Calu3 (cell line): ENCODE measurements at places on chromosomes 2 and 18.

DNA sequence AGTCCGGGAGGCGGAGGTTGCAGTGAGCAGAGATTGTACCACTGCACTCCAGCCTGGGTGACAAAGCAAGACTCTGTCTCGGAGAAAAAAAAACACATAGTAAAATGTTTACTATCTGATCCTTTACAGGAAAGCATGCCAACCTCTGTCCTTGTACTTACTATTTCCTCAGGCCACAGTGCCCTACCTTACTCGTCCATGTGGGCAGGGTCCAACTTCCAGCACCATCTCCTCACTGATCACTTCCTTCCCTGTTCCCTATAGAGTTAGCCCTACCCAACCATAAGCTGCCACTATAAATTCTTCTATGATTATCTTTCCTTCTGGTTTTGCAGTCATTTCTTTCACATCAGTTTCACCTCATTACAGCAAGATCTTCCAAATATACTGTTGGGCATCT is 136.2 kb downstream of the MYO5B start:
- DNase-seq = no peak

DNA sequence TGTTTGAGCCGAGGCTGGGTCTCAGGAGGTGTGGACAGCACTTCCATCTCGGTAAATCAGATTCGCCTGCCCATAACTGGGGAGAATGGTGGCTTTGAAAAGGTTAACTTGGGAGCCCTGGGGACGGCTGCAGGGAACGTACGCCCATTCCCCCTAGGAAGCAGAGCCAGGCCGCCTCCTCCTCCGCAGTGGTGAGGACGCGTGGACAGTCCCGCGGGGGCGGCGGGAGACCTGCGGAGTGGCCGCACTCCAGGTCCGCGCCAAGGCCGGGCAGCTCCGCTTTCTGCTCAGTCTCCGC is 845 bp upstream of the MYCN start:
- DNase-seq = no peak

DNA sequence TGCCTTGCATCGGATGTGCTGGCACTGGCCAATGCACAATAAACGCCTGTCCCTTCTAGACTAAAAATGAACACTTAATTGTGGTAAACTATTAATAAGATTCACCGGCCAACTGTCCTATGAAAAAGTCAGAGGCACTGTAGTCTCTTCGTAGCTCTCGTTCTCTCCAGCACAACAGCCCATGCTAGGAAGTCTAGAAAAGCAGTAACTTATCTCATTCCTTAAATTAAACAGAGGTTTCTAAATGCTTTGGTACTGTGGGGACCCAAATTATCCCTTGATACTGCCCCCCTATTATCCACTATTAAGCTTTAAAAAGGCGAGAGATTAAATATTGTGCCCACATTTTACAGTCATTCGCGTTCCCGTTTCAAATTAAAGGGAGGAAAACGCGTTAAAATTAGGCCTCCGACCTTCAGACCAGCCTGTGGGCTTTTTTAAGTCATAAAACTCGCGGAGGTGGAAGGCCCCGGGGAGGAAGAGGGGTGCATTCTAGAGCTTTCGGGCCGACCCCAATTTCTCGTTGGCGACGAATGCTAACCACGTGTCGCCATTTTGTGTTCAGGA is 1.5 kb upstream of the PCBP1 start:
- DNase-seq = no peak

- no peak for DNase-seq
Measured at GRCh38 chr18:48027401-48027963, 97.0 kb upstream of the SMAD2 start.

DNA sequence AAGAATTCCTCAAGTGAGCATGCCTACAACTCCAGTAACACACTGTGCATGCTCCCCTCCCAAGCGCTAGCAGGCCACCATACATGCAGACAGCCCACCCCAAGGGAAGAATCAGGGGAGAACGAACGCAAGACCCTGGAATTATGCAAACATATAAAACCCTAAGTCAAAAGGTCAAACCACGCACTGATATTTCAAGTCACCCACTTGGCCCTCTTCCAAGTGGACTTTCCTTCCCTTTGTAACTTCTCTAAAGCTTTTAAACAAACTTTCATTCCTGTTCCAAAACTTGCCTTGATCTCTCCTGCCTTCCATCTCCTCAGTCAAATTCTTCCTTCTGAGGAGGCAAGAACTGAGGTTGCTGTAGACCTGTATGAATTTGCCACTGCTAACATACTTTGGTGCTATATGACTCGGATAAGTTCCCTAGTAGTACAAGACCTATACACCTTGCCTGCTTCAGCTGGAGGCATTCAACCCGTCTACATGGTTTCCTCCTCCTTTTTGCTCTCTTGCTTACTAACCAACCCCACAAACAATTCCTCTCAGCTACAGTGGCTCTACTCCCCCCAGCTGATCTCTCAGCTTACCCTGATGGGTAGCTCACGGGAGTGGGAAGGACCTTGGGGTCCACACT is 11.1 kb upstream of the RPIA start:
- no peak for DNase-seq

DNA sequence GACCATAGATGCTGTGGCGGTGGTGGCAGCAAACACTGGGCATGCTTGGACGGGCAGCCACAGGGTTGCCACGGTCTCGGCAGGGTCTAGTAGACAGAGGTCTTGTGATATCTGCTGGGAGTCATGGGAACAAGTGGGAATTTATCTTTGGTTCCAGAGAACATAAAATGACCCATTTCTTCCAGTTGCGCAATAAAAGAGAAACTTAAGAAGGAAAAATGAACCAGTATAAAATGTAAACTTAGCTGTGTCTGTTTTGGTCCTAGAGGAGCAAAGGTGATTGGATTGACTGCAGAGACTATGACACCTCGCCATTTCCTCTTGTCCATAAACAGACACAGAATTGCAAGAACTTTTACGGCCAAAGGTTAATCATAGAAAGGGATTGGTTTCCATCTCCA is 132.6 kb upstream of the RBBP8 start:
- no peak for DNase-seq

DNA sequence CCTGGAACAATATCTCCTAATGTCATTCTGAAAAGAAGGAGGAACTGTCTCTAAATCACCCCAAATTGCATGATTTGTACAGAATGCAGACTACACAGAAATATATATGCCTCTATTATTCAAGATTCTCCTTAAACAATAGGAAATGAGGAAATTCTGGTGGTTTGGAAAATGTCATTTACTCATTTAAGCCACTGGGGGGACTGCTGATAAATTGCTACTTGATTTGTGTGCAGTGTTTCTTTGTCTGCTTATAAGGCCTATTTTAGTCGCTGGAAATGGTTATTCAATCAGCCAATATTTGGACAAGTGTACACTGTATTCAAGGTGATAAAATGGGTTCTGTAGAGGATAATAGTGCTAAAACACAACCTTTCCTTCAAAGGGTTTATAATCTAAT is 801.9 kb upstream of the CELF4 start:
- DNase-seq = no peak

- DNase-seq = no peak
Measured at GRCh38 chr2:233938676-233939370, 21.6 kb downstream of the TRPM8 start.

- no peak for DNase-seq
Measured at GRCh38 chr18:35671966-35672603, 90.5 kb downstream of the GALNT1 start.

DNA sequence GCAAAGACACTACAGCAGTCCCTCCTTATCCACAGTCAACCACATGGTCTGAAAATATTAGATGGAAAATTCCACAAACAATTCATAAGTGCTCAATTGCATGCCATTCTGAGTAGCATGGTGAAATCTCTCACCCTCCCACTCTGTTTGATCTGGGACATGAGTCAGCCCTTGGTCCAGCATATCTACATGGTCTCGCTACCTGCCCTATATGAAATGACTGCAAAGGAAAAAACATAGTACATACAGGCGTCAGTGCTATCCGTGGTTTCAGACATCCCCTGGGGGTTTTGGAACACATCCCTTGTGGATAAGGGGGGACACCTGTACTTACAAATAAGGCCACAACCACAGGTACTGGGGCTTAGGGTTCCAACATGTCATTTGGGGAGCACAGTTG is 73.7 kb downstream of the CABLES1 start:
- DNase-seq = no peak

DNA sequence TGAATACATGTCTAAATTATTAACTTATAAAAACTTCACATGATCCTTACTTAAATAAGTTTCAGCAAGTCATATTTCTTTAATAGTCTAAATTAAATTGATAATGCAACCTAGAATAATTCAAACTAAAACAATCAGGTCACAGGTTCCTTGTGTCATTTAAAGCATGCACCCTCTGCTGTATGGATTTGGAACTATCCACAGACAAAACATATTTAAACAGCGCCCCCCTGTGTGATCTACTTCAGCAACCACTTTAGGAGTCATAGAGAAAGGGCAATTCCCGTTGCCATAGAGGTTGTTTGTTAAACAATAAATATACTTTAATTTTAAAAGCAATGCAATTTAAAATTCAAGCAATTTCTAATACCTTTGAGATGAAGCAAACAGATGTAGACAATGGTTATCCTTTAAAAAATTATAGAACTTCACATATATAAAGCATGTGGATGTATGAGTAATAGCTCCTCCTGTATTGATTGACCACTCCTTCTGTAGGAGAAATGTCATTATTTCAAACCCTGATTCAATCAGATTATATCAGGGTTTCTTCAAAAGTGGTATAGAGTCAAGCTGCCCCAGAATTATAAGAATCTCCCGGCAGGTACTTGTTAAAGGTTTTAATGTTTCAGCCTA is 21.2 kb downstream of the GRB14 start:
- DNase-seq = peak; percentile 71

GRCh38 chr2:203077451-203077850 is 62.8 kb downstream of the NBEAL1 start:
- DNase-seq = no peak

- DNase-seq = no peak
Measured at GRCh38 chr2:105042189-105042588, 4.3 kb downstream of the MRPS9 start.

GRCh38 chr18:54924948-54925347 is 34.3 kb downstream of the CCDC68 start:
- no peak for DNase-seq

- DNase-seq = no peak
Measured at GRCh38 chr2:60331115-60331809, 222.2 kb downstream of the BCL11A start.

- DNase-seq = no peak
Measured at GRCh38 chr2:95356821-95357700, 45.4 kb upstream of the FAHD2A start.

GRCh38 chr18:46252759-46253158 is 148.6 kb downstream of the HAUS1 start:
- no peak for DNase-seq

- DNase-seq = no peak
Measured at GRCh38 chr18:36391426-36392145, 94.1 kb downstream of the FHOD3 start.

- peak; percentile 78 for DNase-seq
Measured at GRCh38 chr2:235595422-235596010, 101.7 kb downstream of the AGAP1 start.

DNA sequence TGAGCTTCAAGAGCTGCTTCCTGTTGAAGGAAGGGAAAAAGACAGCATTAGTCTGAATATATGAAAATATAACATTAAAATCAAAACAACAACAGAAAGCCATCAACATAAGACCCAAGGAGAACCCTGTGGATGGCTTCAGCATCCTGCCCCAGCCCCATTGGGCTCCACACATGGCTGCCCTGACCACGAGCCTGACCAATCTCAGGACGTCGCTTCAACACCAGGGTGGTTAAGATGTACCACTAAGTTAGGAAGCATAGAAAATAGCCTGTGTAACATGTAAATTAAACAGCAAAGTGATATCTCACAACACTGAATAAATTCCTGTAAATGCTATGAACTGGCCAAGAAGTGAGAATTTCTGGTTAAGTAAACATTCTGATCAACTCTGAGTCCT is 77.2 kb upstream of the CD226 start:
- no peak for DNase-seq

DNA sequence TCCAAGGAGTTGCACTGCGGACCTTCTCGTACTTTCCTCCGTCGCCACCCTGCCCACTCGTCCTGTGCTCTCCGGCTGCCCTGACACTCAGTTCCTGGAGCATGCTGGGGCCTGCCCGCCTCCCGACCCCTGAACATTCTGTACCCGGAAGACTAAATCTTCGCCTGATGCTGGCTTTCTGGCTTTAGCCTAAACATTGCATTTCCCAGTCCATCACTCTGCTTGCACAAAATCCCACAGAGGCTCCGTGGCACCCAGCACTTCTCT is 550 bp upstream of the SFXN5 start:
- no peak for DNase-seq

GRCh38 chr2:68943581-68944568 is 8.8 kb downstream of the GKN2 start:
- peak; percentile 63 for DNase-seq

- DNase-seq = peak; percentile 14
Measured at GRCh38 chr2:119645173-119645855, 33.7 kb upstream of the TMEM177 start.

- DNase-seq = peak; percentile 28
Measured at GRCh38 chr18:3758531-3758930, 308.6 kb downstream of the TGIF1 start.

- DNase-seq = no peak
Measured at GRCh38 chr2:2007551-2008501, 263.5 kb upstream of the PXDN start.

- DNase-seq = no peak
Measured at GRCh38 chr2:117621326-117621725, 193.2 kb upstream of the DDX18 start.

DNA sequence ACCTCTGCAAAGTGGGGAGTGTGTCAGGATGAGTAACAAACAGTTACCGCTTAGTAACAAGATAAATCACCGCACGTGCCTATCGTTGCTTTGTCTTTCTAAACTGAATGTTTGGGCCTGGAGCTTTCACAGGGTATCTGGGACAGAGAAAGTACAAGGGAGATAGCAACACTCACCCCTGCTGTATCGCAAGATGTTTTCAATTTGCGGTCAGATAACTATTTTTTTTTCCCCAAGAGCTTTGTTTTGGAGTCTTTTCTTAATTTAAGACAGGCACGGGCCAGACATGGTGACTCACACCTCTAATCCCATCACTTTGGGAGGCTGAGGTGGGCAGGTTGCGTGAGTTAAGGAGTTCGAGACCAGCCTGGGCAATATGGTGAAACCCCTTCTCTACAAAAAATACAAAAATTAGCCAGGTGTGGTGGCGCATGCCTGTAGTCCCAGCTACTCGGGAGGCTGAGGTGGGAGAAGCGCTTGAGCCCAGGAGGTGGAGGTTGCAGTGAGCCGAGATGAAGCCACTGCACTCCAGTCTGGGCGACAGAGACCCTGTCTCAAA is 146.6 kb downstream of the GBX2 start:
- DNase-seq = no peak

DNA sequence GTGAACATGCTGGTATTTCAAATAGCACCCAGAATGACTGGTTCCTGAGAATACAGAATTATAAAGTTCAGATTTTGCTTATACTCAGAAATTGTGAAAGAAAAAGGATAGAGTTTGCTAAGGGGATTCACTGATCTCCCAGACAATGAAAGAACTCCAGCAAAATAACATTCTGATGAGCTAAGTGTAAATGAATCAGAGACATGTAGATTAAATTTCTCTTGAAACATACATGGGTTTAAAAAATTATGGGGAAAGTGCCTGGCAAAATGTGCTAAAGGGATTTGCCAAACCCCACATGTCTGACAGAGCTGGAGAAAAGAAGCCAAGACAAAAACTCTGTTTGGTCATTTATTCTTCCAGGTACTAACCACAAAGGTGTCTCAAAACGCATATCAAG is 116.3 kb downstream of the FTCDNL1 start:
- no peak for DNase-seq
